Cortex of kidney (tissue), 1 donor: ENCODE measurements at places on chromosomes 5 and 9.

DNA sequence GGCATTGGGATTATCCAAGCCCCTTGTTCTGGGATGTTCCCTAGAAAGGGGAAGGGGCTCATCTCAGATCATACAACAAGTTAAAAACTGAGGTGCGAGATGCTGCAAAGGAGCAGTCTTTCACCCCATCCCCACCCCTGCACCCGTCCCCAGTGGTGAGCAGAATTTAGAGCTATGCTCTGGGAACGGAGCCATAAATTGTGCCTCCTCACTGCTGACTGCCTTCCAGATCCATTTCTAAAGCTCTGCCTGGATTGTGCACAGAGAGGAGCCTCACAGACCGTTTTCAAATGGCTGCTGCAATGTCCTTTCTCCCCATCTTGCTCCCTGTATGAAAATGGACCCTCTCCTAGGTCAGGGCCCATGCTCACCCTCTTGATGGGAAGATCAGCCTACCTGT lies 8.3 kb downstream of the SLC25A48 start:
- no peak for DNase-seq

- no peak for DNase-seq
These were observed 632 bp downstream of the UBAP1 start for GRCh38 chr9:34179213-34180136.

DNA sequence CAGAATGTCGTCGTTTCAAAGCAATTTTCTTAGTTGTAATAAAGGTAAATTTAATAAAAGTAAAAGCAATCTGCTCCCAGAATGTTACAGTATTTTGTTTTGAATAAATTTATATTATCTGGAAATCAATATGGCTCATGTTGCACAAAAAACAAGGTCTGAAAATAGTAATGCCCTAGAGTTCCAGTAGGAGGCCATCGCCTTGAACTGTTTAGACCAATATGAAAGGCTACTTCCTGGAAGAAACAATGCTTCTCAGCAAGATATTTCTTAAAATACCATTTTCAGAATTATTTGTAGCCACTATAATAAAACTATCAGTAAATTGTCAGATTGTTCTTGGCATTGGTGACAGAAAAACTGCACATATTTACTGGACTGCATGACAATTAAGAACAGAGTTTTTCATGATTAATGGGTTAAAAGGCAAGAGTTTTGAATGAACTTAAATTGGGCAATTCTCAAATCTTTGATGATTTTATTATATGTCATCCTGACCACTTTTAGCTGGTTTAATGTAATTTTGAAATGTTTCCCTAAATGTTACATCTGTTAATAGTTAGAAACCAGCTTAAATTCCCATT lies 153.2 kb downstream of the COMMD10 start:
- no peak for DNase-seq

- DNase-seq: no peak
These were observed 151.6 kb upstream of the KLF9 start for GRCh38 chr9:70566066-70566465.

DNA sequence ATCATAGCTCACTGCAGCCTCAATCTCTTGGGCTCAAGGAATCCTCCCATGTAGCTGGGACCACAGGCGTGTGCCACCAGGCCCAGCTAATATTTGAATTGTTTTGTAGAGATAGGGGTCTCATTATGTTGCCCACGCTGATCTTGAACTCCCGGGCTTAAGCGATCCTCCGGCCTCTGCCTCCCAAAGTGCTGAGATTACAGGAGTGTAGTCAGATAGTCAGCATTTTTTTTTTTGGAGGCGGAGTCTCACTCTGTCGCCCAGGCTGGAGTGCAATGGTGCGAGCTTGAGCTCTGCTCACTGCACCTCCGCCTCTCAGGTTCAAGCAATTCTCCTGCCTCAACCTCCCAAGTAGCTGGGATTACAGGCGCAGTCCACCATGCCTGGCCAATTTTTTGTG lies 1.6 kb upstream of the SAR1B start:
- no peak for DNase-seq

DNA sequence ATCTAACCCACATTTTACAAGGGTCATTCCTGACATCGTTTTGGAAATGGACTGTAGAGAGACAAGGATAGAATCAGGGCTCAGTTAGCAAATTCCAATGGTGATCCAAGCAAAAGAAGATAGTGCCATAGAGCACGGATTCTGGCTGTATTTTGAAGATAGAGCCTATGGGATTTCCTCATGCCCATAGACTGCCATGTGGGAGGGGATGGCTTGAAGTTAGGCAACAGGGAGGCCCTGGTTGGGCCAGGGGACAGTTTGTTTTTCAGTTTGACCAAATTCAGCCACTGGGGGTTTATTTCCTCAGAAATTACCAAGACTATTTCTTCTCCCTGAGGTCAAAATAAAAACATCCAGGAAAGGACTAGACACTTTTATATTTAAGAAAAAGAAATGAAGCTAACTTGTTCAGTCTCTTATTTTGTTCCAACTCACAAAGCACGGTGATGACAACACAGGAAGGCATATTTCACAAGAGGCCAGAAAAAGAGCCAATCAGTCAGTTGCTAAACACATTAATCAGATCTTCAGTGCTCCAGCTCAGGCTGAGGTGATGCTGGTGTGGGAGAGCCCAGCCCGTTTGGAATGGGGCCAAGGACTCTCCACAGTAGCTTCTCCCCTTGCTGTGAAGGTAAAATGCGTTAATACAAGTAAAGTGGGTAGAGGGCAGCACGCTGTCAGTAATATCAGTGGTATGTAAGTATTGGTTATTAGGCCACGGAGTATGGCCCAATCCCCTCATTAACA lies 4.4 kb upstream of the DCTN4 start:
- DNase-seq: no peak

DNA sequence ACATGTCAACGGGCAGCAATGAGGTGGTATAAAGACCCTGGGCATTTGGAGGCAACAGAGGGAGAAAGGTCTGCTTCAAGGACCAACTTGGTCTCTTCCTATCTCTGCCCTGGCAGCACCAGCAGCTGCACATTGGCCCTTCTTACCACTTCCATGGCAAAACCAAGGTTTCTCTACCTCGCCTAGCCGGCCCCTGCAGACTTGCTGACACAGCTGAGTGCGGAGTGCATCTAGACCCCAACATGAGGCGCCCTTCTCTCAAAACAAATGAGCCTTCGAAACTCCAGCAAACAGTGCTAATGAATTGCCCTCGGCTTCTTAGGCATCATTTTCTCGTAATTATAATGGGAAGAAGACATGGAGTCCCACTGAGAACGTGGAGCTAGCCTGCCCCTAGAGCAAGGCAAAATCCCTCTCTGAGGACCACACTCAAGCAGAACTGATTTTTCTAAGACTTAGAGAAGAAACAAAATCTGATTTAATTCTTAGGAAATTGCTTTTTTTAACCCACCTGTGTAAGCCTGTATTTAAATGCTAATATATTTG lies 42.1 kb downstream of the KCNMB1 start:
- DNase-seq: no peak

GRCh38 chr9:90843525-90843924 lies 41.9 kb downstream of the SYK start:
- no peak for DNase-seq

GRCh38 chr5:15966066-15966640 lies 213.4 kb downstream of the MARCHF11 start:
- DNase-seq: no peak

DNA sequence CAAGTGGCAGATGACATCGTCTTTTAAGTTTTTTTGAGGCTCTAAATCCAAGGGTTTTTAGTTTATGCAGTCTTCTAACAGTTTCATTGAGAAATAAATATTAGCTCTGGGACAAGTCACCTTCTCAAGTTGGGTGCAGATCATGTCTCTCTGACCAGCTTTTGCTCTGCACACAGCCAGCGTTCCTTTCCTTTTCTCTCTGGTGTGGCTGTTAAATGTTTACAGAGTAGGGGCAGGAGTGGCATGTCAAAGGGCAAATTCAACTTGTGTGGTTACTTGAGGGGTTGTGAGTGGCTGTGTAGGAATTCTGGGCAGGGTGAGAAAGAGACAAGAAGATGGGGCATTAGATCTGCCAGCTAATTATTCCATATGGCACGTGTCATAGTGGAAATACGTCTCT lies 187.5 kb upstream of the HMHB1 start:
- DNase-seq: no peak
